Stimulated activated CD8-positive, alpha-beta memory T cell treated with anti-CD3 and anti-CD28 coated beads, Interleukin-4, amount 100 ng/mL, for 1 hour (primary cell): ENCODE measurements at places on chromosomes 5 and 9.
A peak's percentile ranks its signal among the peaks of the same experiment; 100 is the strongest.

- DNase-seq, result no peak
Observed at GRCh38 chr9:34741628-34742027, 31.7 kb upstream of the CCL21 start.

DNA sequence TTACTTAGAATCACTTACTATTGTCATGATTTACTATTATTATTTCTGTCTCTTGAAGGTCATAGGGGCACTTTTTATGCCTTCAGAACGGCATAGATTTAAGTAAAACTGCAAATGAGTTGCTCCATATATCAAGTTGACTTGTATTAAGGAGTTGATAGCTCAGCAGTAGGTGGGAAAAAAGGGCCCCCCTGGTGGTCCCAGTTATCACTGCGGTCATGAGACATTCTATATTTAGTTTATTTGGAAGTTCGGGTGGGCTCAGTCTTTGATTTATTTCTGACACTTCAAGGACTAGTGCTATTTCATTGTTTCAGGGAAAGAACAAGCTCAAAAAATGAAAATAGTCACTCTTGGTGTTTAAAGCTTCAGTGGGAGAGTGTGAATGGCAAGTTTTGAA is 159.3 kb downstream of the SLC24A2 start:
- DNase-seq, result no peak

DNA sequence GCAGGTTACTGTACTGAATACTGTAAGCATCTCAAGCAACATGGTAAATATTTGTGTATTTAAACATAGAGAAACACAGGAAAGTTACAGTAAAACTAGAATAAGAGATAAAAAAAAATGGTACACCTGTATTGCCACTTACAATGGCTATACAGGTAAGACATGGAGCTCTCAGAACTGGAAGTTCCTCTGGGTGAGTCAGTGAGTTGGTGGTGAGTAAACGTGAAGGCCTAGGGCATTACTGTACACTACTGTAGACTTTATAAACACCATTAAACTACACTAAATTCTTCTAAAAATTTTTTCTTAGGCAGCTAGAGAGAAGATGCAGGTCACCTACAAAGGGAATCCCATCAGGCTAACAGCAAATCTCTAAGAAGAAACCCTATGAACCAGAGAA is 872.9 kb downstream of the TAF11L14 start:
- DNase-seq, result no peak

DNA sequence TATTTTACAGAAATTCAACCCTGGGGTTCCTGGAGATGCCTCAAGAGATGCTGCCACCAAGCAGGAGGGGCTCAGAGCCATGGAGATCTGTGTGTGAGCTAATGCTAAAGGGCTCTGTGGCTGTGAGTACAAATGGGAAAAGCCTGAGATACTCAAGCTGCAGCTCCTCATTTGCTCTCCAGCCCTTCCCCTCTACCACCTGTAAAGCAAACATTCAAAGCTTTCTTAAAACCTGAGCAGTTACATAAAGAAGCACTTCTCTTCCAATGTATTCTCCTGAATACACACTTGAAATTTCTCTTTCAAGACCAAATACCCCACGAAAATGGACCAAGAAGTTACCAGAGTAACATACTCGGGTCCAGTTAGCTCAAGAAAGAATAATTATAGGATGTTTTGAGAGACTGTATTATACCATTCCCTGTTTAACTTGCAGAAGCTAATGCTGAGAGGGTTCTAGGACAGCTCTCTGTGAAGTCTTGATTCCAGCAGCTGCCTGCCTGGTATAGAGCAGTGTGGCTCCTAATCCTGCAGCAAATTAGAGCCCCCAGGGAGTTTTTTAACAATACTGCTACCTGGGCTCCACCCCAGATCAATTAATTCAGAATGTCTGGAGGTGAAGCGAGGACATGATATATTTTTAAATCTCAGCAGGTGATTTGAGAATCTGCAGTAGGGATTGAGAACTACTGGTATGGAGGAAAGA is 21.1 kb downstream of the RGS7BP start:
- DNase-seq, result no peak

DNA sequence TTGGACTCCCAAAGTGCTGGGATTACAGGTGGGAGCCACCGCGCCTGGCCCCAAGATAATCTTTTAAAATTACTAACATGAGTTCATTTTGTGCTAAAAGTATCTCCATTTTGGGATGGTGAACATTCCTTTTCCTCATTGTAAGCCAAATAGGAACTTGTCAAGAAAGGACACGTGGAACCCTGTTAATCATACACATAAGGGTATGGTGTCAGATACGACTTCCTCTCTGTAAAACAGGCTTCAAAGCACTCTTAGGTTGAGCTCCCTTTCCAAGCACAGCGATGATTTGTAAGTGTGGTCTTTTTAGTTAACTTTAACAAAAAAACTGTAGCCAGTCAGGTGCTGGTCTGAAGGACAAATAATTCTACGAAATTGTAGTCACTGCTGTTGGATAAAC is 132.7 kb downstream of the UNC13B start:
- DNase-seq, result no peak

GRCh38 chr5:148820461-148821395 is 5.7 kb upstream of the ADRB2 start:
- DNase-seq, result no peak

DNA sequence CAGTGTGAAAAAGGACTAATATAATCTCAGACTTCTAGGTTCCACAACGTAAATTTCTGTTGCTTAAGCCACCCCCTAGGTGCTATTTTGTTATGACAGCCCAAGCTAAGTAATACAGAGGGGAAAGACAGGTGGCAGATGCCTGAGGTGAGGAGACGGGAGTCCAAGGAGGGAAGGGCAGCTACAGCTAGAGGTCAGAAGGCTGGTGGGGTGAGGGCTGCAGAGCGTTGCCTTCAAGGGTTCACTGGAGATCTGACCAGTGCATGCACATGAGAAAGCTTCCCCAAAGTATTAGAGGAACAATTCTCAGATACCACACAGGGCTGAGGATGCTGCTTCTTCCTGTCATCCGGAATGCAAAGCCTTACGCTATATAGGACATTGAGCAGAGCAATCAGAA is 104.7 kb upstream of the IRX4 start:
- no peak for DNase-seq

DNA sequence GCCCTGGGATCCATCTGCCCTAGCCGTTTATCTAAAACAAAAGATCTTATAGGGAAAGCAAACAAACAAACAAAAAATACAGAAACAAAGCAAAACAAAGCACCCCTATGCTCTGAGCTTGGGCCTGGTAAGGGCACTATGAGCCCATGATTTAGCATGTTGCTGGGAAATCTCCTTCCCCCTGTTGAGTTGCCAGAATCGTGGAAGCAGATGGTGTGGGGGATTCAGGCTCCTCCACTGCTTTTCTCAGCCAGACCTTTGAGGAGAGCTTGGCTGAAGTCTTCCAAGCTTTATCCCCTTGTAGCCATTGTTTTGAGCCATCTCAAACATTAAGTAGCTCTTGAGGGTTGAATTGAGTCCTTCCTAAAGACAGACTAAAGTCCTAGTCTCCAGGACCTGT is 29.9 kb downstream of the TMC1 start:
- DNase-seq, result no peak

GRCh38 chr9:124551472-124552272 is 44.5 kb upstream of the NR5A1 start:
- DNase-seq, result no peak

GRCh38 chr5:151596828-151597539 is 5.9 kb upstream of the FAT2 start:
- no peak for DNase-seq

GRCh38 chr5:89342106-89342876 is 459.3 kb upstream of the MEF2C start:
- DNase-seq, result no peak

GRCh38 chr9:77277719-77278118 is 100.4 kb downstream of the VPS13A start:
- no peak for DNase-seq

DNA sequence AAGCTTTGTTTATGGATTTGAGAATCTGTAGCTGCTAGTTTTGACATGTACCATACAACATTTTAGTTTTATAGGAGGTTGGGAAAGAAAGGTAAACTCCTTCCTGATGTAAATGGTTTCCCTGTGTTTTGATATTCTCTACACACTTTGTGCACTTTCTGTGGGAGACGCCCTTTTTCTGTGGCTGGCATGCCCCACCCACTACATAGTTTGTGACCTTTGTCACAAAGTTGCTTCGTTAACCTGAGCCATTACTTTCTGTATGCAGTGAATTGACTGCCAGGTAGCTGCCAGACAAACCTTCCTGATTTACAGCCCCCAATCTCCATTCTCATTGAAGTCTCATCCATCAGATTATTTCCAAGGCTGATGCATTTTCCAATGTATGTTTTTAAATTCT is 90.6 kb downstream of the NLN start:
- DNase-seq, result no peak

- DNase-seq, result no peak
Observed at GRCh38 chr5:150172145-150172544, 5.6 kb downstream of the CDX1 start.

DNA sequence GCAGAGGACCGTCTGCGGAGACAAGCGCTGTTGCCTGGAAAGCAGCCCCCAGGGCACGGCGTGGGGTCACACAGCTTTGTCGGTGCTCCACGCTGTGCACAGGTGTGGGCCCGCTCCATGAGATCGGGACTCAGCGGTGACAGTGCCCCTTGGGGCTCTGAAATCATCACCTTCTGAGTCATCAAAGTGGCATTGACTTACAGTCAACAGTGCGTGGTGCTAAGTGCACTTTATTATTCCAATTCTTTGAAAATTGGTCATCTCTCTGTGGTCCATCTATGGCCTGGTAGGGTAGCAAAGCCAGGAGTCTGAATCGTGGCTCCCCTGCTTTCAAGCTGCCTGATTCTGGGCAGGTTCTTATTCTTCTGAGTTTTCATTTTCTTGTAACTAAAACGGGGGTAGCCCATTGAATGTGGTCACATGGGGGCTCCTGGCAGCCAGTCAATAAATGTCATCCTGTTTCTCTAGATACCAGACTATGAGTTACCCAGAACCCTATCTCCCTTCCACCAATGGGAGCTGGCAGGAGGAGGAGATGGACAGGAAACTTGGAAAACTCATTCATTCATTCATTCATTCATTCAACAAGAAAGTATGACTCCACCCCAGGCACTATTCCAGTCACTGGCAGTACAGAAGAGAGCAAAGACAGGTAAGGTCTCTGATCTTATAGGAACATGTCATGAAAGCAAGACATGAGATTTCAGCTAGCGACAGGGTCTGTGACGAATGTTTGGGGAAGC is 20.3 kb upstream of the UNC5A start:
- DNase-seq, result no peak

DNA sequence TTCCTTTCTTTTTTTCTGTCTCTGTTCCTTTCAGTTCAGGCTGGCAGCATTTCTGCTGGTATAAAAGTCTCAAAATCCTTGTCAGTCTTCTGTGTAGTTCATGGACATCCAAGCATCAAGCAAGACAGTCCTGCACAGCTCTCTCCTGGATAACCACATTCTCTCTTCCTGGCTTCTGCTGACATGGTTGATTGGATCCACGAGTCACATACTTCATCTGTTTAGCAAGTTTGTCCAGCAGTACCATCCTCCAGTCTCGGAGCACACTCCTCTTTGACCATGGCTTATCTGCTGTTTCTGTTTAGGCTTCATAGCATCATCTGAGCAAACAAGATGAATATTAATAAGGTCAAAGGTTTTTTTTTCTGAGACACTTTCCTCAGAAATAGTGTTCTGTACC is 220.8 kb downstream of the KDM4C start:
- DNase-seq, result no peak

- no peak for DNase-seq
Observed at GRCh38 chr5:126965487-126965886, 64.9 kb downstream of the MARCHF3 start.

DNA sequence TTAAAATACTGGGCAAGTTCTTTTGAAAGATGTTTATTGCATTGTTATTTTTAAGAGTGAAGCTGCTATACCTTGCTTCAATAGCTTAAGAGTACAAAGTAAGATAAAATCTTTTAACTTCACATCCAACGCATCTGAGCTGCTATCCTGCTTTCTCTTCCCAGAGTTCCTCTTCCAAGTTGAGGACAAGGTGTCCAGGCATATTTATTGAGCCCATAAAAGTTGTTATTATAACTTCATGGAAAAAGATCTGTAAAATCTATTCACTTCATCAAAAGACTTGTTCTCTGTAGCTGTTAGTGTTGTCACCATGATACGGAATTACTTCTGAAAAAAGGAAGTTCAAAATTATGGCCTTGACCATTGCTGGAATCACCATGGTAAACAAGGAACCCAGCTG is 306.2 kb upstream of the ELAVL2 start:
- DNase-seq, result no peak

- DNase-seq, result no peak
Observed at GRCh38 chr5:159220206-159220605, 10.9 kb upstream of the RNF145 start.

GRCh38 chr5:94422812-94423211 is 195.6 kb downstream of the KIAA0825 start:
- no peak for DNase-seq

DNA sequence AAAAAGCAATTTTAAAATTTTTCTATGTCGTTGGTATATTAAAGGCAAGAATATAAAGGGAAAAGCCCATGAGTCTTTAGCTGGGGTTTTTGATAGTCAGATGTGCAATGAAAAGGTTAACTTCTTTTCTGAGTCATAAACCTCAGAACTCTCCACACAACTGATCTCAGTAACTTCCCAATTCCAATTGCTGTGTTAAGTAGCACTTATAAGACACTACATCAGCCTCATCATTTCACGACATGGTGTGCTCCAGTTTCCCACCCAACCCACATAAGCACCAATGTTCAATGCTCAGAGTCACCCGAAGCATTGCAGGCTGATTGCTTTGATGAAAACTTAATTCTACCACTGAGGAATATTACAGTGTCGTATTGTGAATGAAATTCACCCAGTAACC is 155.8 kb downstream of the TSSK1B start:
- DNase-seq, result no peak

- DNase-seq, result peak; percentile 1
Observed at GRCh38 chr5:146965761-146966659, 87.5 kb upstream of the PPP2R2B start.

DNA sequence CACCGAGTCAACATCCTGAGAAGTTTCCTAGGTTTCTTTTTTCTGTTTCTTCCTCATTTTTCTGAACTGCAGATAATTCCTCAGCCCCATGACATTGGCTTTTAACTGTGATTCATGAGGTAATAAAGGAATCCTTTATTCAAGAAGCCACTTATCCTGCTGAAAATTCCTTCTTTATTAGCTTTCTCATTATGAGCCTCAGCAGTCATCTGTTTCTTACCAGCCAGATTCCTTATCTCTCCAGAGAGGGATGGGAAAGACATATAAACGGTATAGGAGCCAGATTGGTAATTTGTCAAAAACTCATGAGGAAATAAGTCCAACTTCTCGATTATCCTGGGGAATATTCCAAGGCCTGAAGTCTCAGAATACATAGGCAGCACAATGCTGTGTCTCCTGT is 465.4 kb downstream of the ICE1 start:
- no peak for DNase-seq

GRCh38 chr5:123097871-123098735 is 9.1 kb downstream of the PRDM6 start:
- DNase-seq, result no peak

DNA sequence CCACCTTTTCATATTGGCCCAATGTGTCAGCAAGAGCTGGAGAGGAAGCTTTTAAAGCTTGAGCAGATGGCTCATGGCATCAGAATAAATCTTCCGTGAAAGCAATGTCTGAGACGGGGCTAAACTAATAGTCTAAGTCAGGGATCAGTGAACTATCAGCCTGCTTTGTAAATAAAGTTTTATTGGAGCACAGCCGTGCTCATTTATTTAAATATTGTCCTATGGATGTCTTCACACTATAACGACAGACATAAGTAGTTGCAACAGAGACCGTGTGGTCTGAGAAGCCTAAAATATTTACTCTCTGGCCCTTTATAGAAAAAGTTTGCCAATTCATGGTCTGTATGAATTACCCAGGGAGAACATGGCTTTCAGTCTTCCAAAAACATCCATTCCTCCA is 85.6 kb upstream of the SLC44A1 start:
- no peak for DNase-seq

GRCh38 chr5:92662741-92663140 is 918.3 kb downstream of the NR2F1-AS1 start:
- DNase-seq, result no peak
